ENCODE measurements at places on chromosomes 1 and 21.
A peak's percentile ranks its signal among the peaks of the same experiment; 100 is the strongest.

DNA sequence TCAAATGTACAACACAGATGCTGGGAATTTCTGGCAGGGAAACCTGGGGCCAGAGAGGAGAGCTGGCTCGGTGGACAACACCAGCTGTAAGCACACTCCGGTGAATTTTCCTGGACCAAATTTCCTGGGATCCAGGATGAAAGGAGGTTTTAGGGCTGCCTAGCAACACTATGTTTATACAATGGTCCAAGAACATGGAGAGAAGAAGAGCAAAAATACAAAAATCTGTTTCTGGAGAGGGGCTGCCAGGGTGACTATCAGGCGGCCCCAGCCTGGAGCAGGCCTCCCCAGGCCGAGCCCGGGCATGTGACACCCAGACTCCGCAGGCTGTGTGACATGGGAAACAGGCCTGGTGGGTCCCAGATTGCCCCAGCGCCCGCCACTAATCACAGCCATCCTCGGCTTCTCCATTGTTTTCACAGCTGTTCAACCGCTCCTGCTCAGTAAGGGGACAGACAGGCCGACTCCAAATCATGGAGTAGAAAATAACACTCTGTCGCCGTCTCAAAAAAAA, 336.0 kb upstream of the NFIA start:
- no peak for DNase-seq

DNA sequence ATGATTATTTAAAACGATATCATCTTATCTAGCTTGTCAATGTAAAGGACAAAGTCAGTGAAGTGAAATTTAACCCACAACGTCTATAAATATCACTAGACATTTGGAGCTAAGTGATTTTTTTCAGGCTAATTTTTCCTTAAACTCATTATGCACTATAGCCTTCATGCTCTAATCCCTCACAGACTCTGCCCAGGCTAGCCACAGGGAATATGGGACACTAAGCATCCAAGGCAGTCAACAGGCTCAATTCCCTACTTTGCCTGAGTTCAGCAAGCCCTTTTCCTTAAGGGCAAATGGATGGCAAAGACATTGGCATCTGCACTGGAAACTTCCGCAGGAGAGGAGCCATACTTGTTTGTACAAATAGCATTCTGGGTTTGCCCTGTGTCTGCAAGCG, 577.0 kb downstream of the LMO4 start:
- no peak for DNase-seq

DNA sequence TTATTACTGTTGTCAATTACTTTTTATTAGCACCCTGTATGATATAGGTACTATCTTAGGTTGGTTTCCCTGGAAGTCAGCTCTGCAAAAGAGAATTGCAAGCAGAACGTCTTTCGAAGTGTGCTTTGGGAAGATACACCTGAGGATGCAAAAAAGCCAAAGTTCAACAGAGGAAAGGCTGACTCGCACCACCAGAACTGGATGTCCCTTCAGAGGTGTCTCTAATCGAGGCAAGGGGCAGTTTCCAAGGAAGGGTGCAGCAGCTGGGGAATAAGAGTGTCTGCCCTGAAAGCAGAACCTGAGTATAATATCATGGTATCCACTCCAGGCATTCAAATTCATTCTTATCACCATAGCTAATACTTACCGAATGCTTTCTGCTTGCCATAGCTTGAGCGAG, 149.6 kb downstream of the CACNA1E start:
- DNase-seq, result no peak

DNA sequence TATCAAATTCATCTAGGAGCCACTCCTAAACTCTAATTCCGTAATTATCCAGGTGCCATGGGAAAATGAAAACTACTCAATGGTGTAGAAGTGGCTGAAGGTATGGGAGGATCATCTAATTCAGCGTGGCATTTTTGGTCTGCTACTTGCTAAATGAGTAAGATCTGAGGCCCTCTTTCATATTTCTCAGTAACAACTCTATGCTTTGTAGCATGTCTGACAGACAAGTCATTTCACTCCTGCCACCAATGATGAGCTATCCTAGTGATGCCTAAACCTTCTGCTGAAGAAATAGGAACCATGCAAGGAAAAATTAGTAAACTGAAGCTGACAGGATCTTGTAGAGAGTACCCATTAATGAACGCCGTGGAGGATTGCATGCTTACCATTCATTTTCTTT, 145.3 kb downstream of the NTNG1 start:
- no peak for DNase-seq

GRCh38 chr1:10958614-10959013, 53.8 kb upstream of the TARDBP start:
- no peak for DNase-seq

- DNase-seq, result no peak
Observed at GRCh38 chr1:63269571-63269970, 52.8 kb upstream of the FOXD3 start.

- peak; percentile 41 for DNase-seq
Observed at GRCh38 chr1:110524311-110525248, 5.6 kb upstream of the KCNA10 start.

DNA sequence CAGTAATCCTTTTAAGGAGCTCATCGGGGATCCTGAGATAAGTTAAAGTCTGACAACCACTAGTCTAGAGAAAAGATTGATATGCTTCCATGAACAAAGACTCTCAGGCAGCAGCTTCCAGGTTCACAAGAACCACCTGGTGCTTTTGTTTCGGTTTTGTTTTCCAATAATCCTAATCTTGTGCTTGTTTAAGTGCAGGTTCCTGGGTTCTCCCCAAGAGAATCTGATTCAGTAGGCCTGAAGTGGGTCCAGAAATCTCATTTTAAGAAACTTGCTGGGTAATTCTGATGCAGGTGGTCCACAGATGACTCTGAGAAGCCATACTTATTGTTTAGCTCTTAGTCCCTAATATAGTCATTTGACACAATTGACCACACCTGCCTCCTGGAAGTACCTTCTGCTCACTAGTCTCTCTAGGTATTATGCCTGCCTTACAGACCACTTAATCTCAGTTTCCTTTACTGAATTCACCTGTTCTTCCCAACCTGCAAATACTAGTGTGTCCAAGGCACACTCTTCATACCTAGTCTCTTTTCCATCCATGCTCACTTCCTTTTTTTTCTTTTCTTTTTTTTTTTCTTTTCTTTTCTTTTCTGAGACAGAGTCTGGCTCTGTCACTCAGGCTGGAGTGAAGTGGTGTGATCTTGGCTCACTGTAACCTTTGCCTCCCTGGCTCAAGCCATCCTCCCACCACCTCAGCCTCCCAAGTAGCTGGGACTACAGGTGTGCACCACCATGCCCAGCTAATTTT, 20.5 kb upstream of the FRRS1 start:
- DNase-seq, result no peak

- no peak for DNase-seq
Observed at GRCh38 chr1:44316231-44316759, 38.8 kb downstream of the ERI3 start.

- DNase-seq, result no peak
Observed at GRCh38 chr1:231036416-231036815, 3.6 kb downstream of the FAM89A start.

DNA sequence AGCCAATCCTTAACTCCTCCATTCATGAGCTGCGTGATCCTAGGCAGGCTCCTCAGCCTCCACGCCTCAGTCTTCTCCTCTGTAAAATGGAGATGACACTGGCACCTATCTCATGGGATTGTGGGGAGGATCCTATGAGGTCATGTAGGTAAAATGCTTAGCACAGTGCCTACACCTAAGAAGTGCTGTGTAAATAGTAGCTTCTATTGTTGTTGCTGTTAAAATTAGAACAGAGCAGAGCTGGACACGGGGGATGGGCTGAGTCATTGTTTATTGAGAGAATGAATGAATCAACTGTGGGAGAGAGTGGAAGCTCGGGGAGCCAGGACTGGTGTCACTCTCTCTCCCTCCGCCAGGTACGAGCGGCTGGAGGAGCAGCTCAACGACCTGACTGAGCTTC, 43.0 kb downstream of the TMCC2 start:
- DNase-seq, result no peak

DNA sequence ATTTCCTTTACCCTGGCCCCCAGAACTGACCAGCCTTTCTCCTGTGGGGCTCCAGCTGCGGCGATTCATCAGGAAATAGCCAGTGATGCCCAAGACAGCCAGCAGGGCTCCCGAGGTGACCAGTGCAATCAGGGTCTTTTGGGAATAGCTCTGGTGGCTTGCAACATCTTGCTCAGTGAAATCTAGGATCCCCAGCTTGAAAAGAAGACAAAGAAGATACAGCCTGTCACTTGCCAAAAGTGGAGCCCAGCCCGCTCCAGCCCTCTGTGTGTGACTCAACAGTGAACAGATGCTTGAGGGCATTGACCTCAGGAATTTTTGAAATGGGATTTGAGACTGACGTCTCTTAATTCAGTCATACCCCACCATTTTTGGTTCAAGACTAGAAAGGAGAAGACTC, 22.3 kb downstream of the CD34 start:
- DNase-seq, result no peak

DNA sequence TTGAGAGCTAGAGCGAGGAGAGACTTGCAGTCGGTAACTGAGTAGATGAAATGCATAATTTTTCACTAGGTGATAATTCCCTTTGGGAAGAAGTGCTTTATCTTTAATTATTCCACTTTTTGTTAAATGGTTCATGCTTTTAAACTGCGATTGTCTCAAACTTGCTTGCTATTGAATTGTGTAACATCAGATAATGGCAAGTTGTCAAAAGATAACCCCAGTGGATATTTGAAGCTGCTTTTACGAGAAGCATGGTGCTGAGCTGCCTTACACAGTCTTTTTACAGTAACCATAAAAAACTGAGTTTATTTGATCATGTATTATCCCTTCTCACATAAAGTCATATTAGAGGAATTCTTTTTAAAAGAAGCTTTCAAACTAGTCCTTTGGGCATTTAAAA, 30.2 kb downstream of the TMEM50B start:
- DNase-seq, result no peak

DNA sequence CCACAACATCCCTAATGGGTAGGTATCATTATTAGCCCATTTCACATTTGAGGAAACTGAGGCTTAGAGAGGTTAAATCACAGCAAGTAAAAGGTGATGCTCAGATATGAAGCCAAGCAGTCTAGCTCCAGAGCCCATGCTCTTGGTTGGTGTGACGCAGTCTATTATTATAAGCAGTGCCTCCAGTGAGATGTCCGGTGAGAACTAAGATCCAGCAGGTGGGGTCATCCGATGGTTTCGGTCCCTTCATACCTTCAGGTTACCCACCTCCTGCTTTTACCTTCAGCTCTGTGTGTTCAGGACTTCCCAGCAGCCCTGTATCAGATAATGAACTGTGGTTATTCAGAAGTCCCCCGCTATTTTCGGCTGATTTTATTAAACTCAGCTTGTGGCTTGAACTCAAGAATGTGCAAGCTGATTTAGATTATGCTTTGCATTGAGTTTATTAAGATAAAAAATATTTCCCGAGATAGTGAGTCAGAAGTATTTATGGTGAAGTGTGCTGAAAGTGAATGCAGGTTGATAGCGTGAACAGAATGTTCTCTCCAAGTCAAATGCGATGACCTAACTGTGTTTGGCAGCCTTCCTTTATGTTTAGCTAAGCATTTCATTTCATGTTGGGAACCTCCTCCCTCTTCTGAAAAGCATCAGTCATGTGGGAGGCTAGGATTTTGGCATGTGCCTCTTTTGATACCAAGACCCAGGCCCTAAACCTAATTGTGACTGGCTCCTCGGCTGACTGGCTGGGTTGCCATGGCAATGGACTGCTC, 160.9 kb upstream of the UBE2U start:
- no peak for DNase-seq

DNA sequence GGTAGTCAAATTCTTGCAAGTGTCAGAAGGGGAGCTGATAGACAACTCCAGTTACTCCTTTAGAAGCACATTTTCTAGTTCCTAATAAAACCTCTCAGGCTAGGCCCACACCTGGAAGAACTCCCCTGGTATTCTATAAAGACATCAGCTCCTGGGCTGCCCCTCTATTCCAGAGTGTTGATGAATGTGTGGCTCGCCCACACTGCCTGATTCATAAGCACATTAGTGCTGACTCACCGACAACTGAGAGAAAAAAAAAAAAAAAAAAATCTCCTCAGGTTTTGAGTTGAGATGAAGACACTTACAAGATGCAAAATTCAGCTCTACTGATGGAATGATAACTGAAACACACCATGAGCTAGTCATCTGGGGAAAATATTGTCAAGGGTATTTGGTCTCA, 188.1 kb downstream of the TNR start:
- no peak for DNase-seq

GRCh38 chr1:41718497-41718896, 200.2 kb downstream of the HIVEP3 start:
- DNase-seq, result no peak

GRCh38 chr1:228417061-228417460, 400 bp upstream of the TRIM17 start:
- DNase-seq, result no peak

All from T-helper 2 cell (primary cell).